ENCODE measurements at places on chromosomes 11 and 22.

DNA sequence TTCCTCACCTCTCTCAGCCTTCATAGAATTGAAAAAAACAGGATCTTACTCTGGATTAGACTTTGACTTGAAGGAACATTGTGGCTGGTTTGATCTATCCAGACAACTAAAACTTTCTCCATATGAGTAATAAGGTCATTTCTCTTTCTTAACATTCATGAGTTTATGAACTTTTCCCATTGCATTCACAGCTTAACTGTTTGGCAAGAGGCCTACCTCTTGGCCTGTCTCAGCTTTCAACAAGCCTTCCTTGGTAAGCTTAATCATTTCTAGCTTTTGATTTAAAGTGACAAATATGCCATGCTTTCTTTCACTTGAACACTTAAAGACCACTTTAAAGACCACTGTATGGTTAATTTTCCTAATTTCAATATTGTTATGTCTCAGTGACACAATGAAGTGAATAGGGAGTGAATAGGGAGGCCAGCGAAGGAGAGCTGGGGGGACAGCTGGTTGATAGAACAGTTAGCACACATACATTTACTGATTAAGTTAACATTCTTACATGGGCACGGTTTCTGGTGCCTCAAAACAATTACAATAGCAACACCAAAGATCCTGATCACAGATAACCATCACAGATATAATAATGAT is 17.0 kb downstream of the IMMP1L start:
- DNase-seq: peak; percentile 29

GRCh38 chr11:130163346-130164220 is 4.0 kb downstream of the ST14 start:
- no peak for DNase-seq

DNA sequence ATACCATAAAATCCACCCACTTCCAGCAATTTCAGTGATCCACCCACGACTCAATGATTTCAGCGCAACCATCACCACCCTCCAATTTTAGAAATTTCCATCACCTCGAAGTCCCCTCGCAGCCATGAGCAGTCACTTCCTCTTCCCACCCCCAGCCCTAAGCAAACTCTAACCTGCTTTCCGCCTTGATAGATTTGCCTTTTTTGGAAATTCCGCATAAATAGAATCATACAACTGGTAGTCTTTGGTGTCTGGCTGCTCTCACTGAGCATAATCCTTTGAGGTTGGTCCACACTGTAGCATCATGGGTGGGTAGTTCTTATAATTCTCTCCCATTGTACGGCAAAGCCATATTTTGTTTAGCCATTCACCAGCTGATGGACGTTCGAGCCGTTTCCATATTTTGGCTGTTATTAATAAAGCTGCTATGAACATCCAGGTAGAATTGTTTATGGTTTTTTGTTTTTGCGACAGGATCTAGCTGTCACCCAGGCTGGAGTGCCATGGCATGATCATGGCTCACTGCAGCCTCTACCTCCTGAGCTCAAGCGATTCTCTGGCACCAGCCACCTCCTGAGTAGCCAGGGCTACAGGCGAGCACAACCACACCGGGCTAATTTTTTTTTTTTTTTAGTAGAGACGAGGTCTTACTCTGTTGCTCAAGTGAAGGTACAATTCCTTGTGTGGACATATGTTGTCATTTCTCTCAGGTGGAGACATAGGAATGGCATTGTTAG is 16.0 kb downstream of the PIM3 start:
- DNase-seq: no peak

DNA sequence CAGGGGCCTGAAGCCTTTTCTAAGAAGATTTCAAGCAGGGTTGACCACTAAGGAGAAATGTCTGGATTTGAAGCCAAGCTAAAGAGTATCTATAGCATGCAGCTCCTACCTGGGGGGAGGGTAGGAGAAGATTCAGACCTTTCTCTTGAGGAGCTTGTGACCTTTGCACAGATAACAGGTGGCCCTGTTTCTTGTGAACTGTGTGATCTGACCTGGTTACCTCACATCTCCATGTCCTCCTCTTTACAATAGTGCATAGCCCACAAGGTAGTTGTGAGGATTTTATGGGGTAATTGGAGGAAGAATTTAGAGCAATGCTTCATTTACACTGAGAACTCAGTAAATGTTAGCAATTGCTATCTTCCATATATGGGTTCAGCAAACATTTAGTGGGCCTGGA is 310.1 kb downstream of the TMEM135 start:
- no peak for DNase-seq

DNA sequence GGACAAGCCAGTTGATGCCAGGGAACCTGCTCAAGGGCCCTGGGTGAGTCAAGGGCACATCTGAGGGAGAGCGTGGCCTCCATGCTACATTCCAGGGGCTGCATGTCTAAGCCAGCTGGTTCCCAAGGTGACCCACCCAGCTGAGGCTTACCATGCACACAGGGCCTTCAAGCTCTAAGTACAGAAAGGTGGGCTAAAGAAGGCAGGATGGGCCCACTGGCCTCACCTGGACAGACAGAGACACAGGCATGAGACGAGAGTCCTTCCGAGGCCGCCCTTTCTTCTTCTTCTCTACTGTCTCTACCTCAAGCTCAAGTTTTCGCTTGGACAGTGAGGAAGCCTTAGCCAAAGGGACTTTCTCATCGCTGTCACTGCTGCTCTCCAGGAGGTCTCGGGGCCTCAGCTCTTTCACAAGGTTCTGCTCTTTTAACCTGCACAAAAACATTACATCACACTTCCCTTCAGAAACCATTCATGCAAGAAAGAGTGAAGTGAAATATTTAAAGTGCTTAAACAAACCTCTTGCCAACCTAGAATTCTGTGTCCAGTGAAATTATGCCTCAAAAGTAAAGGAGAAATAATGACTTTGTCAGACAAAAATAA is 69.9 kb downstream of the HIRA start:
- no peak for DNase-seq

DNA sequence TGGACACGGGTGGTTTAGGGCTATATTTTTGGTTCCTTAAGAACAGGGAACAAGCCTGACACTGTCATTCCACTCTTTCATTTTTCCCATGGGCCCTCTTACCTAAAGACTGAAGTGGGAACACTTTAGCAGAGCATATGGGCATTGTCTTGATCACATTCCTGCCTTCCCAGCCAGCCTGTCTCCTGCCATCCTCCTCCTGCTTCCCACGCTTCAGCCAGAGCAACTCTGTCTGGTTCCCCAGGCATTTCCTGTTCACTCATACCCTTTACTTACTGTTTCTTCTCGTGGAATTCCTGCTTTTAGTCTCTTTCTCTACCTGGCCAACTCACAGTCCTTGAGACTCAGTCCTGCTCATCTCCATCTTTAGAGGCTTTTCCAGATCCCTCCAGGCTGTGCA is 22.8 kb downstream of the MRPL16 start:
- DNase-seq: peak; percentile 54

DNA sequence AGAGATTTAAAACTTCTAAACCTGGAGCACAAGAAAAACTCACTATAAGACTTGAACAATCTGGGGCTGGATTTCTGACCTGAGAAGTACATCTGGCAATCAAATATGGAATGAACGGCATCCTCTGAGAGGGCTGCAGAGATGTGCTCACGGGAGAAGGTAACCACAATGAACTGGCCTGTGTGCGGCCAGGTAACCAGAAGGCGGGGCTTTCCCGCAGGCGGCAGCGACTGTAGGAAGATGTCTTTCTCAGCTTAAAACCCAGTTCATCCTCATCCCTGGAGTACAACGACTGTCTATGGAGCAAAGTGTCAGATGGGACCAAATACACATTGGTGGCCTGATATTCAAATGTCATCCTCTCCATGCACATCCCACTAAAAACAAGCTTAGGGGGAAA is 24.5 kb downstream of the MICAL3 start:
- no peak for DNase-seq

DNA sequence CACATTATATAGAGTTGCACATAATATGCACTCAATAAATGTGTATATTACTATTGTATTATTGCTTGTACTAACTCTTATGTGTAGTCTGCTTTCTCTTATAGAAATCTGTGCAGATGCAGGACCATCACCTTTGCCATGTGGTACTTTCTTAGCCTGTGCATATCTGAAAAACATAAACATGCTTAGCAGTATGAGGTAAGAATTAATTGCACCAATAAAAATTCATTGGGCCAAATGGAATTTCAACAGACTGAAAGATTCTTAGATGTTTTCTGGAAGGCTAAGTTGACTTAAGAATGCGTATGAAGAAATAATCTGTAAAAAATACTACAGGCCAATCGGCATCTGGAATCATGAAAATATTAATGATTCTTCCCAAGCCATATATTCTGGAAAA is 55.3 kb downstream of the TRPC6 start:
- DNase-seq: no peak

DNA sequence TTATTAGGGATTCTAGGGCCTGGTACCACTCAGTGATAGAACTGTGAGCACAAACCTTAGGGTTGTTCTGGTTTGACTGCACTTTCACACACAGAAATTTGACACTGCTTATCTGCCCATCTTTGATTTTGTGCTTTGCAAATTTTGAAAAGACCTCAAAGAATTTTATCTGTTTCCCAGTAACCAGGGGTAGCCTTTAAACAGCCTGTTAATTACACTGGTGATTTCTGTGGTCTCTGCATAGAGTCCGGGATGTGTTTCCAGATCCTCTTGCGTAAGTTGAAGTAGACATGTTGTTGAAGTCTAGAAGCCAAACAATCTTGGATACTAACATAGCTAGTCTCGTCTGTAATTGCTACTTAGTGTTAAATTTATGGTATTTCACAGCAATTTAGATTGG is 75.3 kb downstream of the C22orf31 start:
- peak; percentile 61 for DNase-seq

GRCh38 chr22:32615874-32616564 is 141.4 kb downstream of the FBXO7 start:
- no peak for DNase-seq

DNA sequence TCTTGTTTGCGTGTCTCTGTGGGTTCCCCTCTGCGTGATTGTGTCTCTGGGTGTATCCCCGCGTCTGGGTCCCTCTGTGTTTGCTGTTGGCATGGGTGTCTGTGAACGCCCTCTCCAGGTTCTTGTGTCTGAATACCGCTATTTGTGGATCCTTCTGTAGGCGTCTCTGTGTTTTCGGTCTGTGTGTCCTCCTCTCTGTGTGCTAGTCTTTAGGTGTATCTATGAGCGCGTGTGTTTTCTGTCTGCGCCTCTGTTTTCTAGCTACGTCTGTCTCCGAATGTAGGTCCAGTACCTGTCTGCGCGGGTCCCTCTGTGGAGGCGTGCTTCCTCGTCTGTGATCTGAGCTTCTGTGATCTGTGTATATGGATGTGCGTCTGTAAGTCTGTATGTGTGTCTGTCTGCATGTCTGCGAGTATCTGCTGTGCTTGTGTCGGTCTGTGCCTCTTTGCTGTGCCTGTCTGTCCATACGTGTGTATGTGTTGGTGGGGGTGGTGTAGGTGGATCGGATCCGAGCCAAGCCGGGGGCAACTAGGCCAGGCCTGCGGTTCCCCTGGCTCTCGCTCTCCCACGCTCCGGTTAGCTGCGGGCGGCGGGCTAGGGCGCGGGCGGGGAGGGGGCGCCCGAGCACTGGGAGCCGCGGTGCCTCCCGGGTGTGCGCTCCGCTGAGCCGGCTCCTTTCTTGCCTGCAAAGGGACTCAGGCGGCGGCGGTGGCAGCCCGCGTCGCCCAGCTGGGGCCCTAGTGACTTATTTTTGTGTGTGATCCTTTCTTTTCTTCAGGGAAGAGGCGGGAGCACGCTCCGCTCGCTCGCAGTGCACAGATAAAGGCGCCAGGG is 105.3 kb upstream of the E2F8 start:
- DNase-seq: peak; percentile 20

- peak; percentile 81 for DNase-seq
These were observed 941.7 kb downstream of the NTM start for GRCh38 chr11:132312161-132312560.

- no peak for DNase-seq
These were observed 10.1 kb upstream of the NCF4 start for GRCh38 chr22:36850682-36851081.

DNA sequence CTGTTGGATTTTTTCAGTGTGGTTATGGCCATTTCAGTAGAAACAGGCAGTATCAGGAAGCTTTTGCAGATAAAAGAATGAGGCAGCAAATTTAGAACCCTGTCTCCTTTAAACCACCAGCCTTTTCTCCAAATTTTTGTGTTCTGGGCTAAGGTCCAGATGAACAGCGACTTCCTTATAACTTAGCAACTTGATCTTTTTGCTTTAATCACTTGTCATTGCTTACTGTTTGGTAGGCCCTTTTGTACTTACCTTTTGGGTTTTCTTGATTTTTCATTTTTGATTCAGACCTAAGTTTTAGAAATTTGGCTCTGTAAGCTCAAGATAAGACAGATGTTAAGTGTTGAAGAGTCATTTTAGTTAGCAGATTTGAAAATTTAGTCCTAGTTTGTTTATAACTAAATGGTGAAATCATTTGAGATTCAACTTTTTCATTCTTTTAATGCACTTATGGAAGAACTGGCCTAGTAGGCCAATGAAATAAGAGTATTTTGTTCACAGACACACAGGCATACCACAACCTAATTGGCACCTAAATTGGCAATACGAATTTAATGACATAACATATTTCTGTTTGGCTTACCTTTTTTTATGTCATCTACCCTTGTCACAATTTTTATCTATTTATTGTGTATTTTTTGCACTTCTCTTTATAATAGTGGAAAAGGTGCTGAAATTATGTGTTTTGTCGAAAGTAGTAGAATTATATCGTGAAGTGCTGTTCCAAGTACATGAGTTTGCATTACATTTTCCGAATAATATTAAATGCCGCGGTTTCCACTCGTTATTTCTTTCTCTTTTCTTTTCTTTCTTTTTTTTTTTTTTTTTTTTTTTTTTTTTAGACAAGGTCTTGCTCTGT is 2.1 kb downstream of the RTN3 start:
- DNase-seq: peak; percentile 36

GRCh38 chr11:66950112-66950535 is 8.1 kb downstream of the PC start:
- peak; percentile 76 for DNase-seq

GRCh38 chr11:69067200-69067599 is 18.5 kb downstream of the TPCN2 start:
- no peak for DNase-seq

- DNase-seq: no peak
These were observed 48.6 kb downstream of the MRGPRX1 start for GRCh38 chr11:18890615-18891014.

DNA sequence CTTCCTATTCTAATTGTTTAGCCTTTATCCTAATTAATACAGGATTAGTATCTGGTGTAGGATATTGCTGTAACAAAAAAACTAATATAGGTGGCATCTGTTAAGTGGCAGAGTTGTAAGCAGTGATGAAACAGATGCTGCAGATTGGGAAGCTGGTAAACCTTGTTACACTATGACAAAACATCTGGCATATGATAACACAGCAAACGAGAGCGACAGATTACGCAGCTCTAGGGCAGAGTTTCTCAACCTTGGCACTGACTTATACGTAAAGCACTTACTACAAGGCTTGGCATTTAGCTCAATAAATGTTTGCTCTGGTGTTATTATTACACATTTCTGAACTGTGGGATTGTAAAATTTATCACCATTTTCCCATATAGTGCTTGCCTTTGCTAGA is 137.0 kb downstream of the ATG16L2 start:
- DNase-seq: no peak

GRCh38 chr11:8593455-8593854 is 573 bp downstream of the STK33 start:
- DNase-seq: no peak
